ENCODE measurements at places on chromosomes 11 and 22.
A peak's percentile ranks its signal among the peaks of the same experiment; 100 is the strongest.

- no peak for DNase-seq
Measured at GRCh38 chr22:44204739-44205515, 24.2 kb downstream of the PARVG start.

GRCh38 chr11:8759634-8760033 lies 77.0 kb downstream of the RPL27A start:
- DNase-seq: no peak

- DNase-seq: no peak
Measured at GRCh38 chr11:129937592-129938238, 42.3 kb upstream of the NFRKB start.

- no peak for DNase-seq
Measured at GRCh38 chr11:125987066-125987641, 41.3 kb downstream of the VSIG10L2 start.

GRCh38 chr11:84780689-84781293 lies 846.4 kb downstream of the DLG2 start:
- DNase-seq: peak; percentile 19

DNA sequence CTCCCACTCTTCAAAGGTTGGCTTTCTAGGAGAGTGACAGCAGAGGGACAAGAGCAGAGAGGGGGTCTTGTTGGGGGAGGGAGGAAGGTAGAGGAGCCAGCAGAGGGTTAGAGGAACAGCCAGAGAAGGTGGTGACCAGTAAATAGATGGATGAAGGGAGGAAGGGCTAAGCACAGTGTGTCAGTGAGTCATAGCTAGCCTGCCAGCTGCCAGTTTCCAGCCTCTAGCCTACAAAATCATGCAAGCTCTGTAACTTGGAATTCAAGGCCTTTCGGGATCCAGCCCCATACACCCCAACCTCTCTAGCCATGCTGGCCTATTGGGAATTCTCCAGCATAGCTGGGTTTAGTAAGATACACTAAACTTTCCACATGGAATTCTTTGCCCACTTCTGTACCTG lies 147.4 kb upstream of the TEAD1 start:
- DNase-seq: peak; percentile 68

GRCh38 chr11:26994631-26995095 lies 751 bp downstream of the FIBIN start:
- no peak for DNase-seq

DNA sequence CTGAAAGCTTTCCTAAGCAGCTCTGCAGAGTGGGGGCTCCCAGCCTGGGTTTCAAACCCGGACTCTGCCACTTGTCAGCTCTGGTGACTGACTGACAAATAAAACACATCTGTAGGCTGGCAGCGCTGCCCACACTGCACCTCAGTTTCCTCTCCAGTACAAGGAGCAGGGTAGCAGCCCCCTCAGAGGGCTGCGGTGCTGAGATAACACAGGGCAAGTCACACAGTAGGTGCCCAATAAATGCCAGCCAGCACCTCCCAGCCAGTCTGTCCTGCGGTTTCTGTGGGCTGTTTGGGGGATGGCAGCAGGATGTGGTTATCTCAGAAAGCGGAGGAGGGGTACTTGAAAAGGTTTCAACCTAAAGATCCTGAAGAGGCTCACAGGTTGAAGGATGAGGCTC lies 1.5 kb downstream of the SYT12 start:
- peak; percentile 68 for DNase-seq

DNA sequence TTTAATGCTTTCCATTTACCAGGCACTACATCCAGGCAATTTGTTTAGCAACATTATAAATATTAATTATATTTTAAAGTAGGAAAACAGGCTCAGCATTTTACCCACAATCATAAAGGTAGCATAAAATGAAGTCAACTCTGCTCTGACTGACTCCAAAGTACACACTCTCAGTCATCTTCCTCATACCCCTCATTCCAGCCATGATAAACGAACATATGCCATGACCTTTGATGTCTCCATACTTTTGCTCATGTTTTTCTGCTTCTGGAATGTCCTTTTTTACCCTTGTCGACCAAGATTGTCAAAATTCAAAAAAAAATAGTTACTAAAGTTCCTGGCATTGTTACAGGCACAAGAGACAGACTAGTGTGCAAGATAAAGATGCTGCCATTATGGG lies 77.7 kb upstream of the SOX6 start:
- DNase-seq: no peak

DNA sequence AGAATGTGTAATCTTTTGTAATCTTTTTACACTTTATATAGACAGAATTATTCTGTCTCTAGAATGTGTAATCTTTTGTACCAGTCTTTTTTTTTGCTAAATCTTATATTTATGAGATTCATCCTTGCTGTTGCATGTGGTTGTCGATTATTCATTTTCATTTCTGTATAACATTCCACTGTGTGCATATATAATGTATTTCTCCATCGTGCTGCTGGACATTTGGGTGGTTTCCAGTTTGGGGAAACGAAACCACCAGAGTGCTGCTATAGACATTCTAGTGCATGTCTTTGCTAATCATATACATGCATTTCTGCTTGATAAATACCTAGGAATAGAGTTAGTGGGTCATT lies 146.5 kb downstream of the GRIK4 start:
- no peak for DNase-seq

GRCh38 chr11:134333312-134333711 lies 1.5 kb downstream of the GLB1L2 start:
- no peak for DNase-seq

DNA sequence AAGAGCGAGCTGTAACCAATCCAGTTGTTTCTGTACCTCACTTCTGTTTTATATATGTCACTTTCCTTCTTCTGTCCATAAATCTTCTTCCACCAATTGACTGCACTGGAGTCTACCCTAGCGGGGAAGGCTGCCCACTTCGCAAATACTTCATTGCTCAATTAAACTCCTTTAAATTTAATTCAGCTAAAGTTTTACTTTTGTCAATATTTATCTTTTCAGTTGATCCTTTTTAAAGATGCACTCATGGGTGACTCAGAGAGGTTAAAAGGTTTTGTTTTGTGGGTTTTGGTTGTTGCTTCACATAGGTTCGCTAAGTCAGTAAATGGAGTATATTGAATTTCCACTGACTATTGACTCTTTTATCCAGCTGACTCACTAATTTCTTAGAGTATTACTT lies 597.2 kb downstream of the DLG2 start:
- peak; percentile 49 for DNase-seq
